Activated CD8-positive, alpha-beta memory T cell treated with anti-CD3 and anti-CD28 coated beads, Interleukin-2, amount 50 U/mL, for 48 hours (primary cell): ENCODE measurements at places on chromosomes 1 and 21.

DNA sequence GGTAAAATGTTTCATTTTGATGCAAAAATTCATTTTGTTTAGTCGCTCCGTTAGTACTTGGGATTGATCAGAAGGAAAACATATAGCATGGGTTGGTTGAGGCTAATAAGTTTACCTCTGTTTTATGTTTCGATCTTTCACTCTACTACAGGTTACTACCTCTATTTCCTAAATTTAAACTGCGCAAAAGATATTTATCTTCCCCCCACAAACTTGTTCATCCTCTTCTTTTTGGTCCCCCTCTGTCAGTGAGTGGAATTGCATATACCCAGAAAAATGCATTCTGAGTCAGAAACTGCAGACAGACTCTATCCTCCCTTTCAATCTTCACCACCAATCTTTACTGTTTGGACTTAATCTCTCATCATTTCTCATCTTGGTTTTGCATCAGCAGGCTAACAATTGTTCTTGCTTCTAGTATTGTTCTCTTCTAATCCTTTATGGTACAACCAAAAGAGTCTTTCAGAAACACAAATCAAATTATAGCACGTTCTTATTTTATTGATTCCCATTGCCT, 316.0 kb upstream of the ADGRL4 start:
- no peak for DNase-seq

DNA sequence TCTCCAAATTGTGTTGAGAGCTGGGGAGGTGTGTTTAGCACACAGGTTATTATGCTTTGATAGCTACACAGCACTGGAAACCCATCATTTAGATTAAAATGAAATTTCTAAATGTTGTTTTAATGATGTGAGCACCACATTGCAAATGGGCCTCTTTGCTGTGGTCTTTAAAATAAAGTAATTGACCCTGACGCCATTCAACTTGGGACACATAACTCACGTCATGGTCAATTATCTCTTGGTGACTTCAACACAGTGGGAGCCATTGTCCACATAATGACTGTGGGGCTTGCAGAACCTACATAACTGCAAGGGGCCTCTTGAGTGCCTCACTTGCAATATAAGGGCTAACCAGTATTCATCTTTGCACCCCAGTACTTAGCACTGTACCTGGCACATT, 280.4 kb downstream of the HLX start:
- no peak for DNase-seq

DNA sequence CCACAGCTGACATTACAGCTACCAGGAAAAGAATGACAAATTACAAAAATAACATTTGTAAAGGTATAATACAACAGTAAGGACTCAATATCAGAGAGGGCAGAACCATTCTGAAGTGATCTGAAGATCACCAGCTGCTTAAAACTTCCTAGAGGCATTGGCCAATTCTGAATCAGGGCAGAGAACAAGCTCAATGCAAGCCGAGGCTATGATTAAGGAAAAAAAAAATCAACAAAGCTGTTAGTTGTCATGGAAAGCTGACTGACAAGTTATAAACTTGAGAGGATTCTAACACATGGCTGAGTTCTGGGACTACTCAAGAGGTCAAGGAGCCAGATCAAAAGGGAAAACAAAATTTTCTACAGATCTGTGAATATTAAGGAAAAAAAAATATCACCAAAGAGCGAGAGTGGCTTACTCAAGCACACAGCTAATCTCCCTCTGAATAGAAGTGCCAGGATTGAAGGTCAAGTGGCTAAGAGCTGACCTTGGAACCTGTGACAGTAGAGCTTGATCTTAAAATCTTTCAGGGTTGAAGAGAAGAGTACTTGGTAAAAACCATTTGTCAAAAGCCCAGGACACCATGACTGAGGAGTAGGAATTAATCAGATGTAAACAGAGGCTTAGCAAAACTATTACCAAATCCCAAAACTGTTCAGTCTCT, 383.4 kb downstream of the USP25 start:
- no peak for DNase-seq

- DNase-seq: peak; percentile 89
Observed at GRCh38 chr1:39639305-39640130, at the start of gene HEYL. TSS of gene HEYL (minus strand) at chr1:39639643. CDS start at chr1:39639625, 18 bp downstream.

GRCh38 chr1:156705321-156705917, at the start of gene CRABP2:
TSS of gene CRABP2 (minus strand) at chr1:156705583. CDS start at chr1:156705446, 137 bp downstream.
- peak; percentile 74 for DNase-seq
